Dorsolateral prefrontal cortex (tissue), 122 donors: ENCODE measurements at places on chromosomes 12 and 14. TPM values are rescaled to one million over a fixed set of nuclear protein-coding genes. Genes with fewer than 3 reads are reported as not detected.

The TMEM117 gene
- total RNA-seq: 14.3 TPM

The RBM25 gene
- 82.6 TPM for total RNA-seq

The LRRC10 gene
- total RNA-seq: not detected

The A2M gene
- 122 TPM for total RNA-seq

The RNU6-7 gene
- total RNA-seq: not detected

The RGS6 gene
- 51.5 TPM for total RNA-seq

The CCDC177 gene
- 12.2 TPM for total RNA-seq

The MSRB3 gene
- 17.8 TPM for total RNA-seq

The ARID2 gene
- total RNA-seq: 26.5 TPM

The TMEM52B gene
- total RNA-seq: 0.51 TPM

The NXPH4 gene
- 9.2 TPM for total RNA-seq

The MAP1LC3B2 gene
- total RNA-seq: 7.4 TPM

The ACSM4 gene
- not detected for total RNA-seq

The CDCA3 gene
- 1.3 TPM for total RNA-seq

The IL22 gene
- total RNA-seq: not detected

The VASH1 gene
- 30.3 TPM for total RNA-seq

The NPAS3 gene
- 76.2 TPM for total RNA-seq

The LMNTD1 gene
- total RNA-seq: not detected

The SLC41A2 gene
- total RNA-seq: 55.2 TPM

The TMEM132D gene
- total RNA-seq: 22.9 TPM

The KLRG1 gene
- total RNA-seq: 13.2 TPM

The OR10G2 gene
- not detected for total RNA-seq

The NRL gene
- 2.1 TPM for total RNA-seq

The C1S gene
- 31.8 TPM for total RNA-seq

The C12orf50 gene
- total RNA-seq: 0.72 TPM

The PIANP gene
- total RNA-seq: 83.2 TPM

The GYS2 gene
- total RNA-seq: 0.47 TPM

The CMTM5 gene
- 14.6 TPM for total RNA-seq

The DNAJC22 gene
- 2.5 TPM for total RNA-seq

The CLEC9A gene
- total RNA-seq: 1.1 TPM

The CERS5 gene
- 53.7 TPM for total RNA-seq

The KCNK13 gene
- 1.3 TPM for total RNA-seq

The OASL gene
- total RNA-seq: 0.43 TPM

The MANSC4 gene
- total RNA-seq: not detected

The CD4 gene
- total RNA-seq: 10.7 TPM

The AGAP2 gene
- total RNA-seq: 180 TPM

The OTX2 gene
- total RNA-seq: not detected

The CAPZA3 gene
- total RNA-seq: not detected

The KRR1 gene
- 52.7 TPM for total RNA-seq

The KRT3 gene
- not detected for total RNA-seq

The PYGL gene
- total RNA-seq: 42.6 TPM

The TAS2R13 gene
- total RNA-seq: 9.3 TPM

The KRT86 gene
- 0.41 TPM for total RNA-seq

The CDC42BPB gene
- total RNA-seq: 152 TPM

The IKZF4 gene
- total RNA-seq: 13.8 TPM

The CCDC60 gene
- not detected for total RNA-seq

The KERA gene
- not detected for total RNA-seq

The FAIM2 gene
- total RNA-seq: 840 TPM

The SDS gene
- 6.0 TPM for total RNA-seq

The RNASE3 gene
- total RNA-seq: not detected

The TRHDE gene
- 27.9 TPM for total RNA-seq

The PTPRO gene
- total RNA-seq: 33.4 TPM

The KRT72 gene
- total RNA-seq: not detected

The PSMA6 gene
- total RNA-seq: 98.5 TPM

The GPX2 gene
- not detected for total RNA-seq

The VWF gene
- total RNA-seq: 83.7 TPM

The FSCB gene
- total RNA-seq: 0.32 TPM

The PITPNM2 gene
- total RNA-seq: 50.4 TPM
